ENCODE measurements at places on chromosomes 7 and 10.

DNA sequence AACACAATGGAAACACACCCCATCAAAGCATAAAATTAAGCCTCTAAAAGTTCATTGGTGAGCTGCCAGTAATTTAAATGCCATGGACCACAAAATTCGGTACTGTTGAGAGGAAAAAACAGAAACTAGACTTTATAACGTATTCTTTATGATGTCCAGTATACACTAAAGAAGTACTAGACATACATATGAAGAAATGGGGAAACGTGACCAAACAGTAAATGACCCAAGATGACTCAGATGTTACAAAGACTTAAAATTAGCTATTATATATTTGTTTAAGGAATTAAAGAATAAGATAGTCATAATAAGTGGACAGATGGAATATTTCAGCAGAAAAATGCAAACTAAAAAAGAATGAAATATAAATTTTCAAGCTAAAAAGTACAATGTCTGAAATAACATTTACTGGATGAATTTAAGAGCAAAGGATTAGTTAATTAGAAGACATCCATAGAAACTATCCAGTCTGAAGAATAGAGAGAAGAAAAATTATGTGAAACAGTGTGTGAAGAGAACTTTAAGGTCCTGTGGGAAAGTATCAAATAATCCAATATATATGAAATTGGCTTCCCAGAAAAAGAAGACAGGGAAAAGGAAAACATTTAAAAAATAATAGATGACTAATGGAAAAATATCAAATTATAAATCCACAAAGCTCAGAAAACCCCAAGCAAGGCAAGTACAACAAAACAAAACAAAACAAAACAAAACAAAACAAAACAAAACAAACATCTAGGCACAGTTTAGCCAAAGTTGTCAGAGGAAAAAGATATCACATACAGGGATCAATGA is 69.4 kb downstream of the SAMD9 start:
- DNase-seq = no peak

GRCh38 chr7:88075216-88075615 is 141.2 kb downstream of the ADAM22 start:
- DNase-seq = no peak

- no peak for DNase-seq
Observed at GRCh38 chr7:123440101-123440548, 94.3 kb downstream of the IQUB start.

- DNase-seq = no peak
Observed at GRCh38 chr7:89072081-89072480, 276.5 kb upstream of the TEX47 start.

DNA sequence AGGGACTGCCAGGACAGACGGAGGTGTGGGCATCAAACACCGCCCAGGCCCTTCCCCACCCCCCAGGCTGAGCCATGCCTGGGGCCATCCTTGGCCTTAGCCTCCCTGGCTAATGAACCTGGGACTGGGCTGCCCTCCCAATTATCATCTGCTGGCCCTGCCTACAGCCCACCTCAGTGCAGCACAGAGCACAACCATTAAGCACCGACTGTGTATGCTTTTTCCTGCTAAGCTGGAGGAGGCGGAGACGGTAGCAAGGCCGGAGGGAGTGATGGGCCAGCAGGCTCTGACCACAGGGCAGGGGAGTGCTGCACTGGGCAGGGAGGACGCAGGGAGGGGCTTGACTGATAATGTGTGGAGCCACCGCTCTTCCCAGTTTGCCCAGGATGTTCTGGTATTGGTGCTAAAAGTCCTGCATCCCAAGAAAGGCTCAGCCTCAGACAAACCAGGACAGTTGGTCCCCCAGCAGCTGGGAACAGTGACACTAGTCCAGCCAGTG is 72.0 kb downstream of the C10orf143 start:
- no peak for DNase-seq
